ENCODE measurements at places on chromosomes 7 and 10.

- no peak for DNase-seq
These were observed 53.8 kb upstream of the INHBA start for GRCh38 chr7:41756650-41757182.

DNA sequence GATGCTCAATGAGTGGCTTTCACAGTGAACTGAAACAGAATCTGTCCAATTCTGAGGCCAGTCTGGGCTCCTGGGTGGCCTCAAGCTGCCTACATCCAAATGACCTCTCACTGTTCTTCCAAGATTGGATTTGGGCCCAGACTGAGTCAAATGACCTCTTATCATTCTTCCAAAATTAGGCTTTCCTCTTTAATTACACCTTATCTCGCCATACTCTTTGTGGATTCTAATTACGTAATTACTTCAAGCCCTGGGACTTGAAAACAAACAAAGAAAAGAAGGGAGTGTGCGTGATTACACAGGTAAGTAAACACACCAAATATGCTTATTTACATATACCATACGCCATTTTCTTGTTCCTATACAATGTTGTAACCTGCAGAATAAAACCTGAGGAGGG lies 18.8 kb downstream of the SORBS1 start:
- DNase-seq = no peak

DNA sequence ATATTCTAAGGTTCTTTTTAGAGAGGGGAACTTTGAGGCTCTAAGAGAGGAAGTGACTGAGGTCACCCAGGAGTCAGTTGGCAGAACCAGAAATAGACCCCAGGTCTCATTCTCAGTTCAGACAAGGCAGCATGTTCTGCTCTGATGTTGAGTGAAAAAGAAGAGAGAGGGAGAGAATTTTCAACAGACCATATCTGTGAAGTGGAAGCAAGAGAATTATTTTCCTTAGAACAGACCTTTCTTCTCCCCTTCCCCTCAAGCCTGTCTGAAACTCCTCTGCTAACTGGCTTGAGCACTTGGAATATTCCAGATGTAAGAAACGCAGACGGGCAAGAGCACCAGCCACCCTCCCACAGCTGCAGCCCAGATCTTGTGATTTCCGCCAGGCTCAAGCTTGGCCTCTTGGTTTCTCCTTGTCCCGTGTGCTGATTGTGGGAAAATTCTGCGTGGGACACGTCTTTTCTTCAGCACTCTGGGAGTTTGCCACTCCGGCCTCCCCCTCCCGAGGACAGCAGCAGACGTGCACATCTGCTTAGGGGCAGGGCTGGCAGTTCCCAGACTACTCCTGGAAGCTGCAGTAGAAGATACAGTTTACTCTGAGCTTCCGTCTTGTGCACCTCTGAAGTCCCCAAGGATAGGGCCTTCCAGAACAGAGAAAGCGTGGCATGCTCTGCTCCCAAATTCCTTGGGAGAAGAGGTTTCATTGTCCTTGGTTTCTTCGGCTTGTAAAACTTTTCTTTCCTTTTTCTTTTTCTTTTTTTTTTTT lies 22.7 kb upstream of the IKZF1 start:
- DNase-seq = no peak

- no peak for DNase-seq
These were observed 43.8 kb downstream of the OGDH start for GRCh38 chr7:44650242-44650641.

- DNase-seq = no peak
These were observed 47.5 kb downstream of the GLI3 start for GRCh38 chr7:42189535-42189934.

GRCh38 chr7:50681432-50682045 lies 101.2 kb downstream of the GRB10 start:
- DNase-seq = no peak

All from AG04449 (cell line).